Lung (tissue), 17 donors: ENCODE measurements at places on chromosomes 4 and X. TPM values are rescaled to one million over a fixed set of nuclear protein-coding genes. Genes with fewer than 3 reads are reported as not detected.

GRCh38 chrX:135984256-135984655 lies 979 bp upstream of the SLC9A6 start:
- no peaks in the 10 kb centered on the region for H3K36me3 ChIP-seq
- no peaks in the 10 kb centered on the region for H3K4me1 ChIP-seq
- no peaks in the 10 kb centered on the region for H3K27me3 ChIP-seq
- H3K4me3 ChIP-seq = no peak overlapping the region
- H3K27ac ChIP-seq = no peak overlapping the region
- no peak for DNase-seq

GRCh38 chrX:53071604-53072417 lies 10.4 kb upstream of the TSPYL2 start:
- no peak overlapping the region for H3K4me3 ChIP-seq
- DNase-seq = peak; percentile 73
- H3K36me3 ChIP-seq = no peaks in the 10 kb centered on the region
- no peak overlapping the region for H3K27ac ChIP-seq
- peaks cover 14% of the 10 kb centered on the region for H3K27me3 ChIP-seq
- H3K4me1 ChIP-seq = no peaks in the 10 kb centered on the region

DNA sequence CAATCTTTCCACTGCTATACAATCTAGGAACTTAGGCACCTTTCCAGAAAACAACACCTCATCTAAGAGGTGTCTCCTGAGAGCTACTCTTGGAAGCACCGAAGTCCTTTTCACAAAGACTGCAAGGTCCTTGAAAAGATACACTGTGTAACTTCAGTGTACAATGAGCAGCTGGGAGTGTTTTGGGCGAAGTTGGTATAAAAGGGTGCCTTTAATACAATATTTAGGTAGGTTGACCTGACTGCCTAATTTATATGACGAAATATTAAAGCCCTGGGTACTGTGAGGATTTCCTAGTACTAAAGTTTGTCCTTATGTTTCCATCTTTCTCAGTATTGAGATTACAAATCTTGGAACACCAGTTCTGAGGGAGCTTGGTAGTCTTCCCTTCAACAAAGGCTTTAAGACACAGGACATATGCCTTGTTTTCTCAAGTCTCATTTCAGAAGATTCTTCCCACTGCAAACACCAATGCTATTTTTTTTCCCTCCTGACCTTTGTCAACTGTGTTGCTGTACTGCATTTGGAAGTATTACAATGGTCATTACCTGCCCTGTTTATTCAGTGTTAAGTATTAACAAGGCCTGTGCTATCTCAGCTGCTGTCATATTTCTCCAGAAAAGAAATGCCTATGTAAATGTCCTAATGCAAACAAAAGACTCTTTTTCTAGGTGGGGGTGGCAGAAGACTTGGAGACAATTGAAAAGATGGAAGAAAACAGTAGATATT lies 134.2 kb downstream of the MAML3 start:
- no peak overlapping the region for H3K4me3 ChIP-seq
- DNase-seq = peak; percentile 21

GRCh38 chr4:98745366-98745765 lies 87.0 kb upstream of the TSPAN5 start:
- no peaks in the 10 kb centered on the region for H3K36me3 ChIP-seq
- H3K4me3 ChIP-seq = no peak overlapping the region
- H3K27ac ChIP-seq = no peak overlapping the region
- no peaks in the 10 kb centered on the region for H3K27me3 ChIP-seq
- peaks cover 3% of the 10 kb centered on the region for H3K4me1 ChIP-seq
- DNase-seq = no peak

DNA sequence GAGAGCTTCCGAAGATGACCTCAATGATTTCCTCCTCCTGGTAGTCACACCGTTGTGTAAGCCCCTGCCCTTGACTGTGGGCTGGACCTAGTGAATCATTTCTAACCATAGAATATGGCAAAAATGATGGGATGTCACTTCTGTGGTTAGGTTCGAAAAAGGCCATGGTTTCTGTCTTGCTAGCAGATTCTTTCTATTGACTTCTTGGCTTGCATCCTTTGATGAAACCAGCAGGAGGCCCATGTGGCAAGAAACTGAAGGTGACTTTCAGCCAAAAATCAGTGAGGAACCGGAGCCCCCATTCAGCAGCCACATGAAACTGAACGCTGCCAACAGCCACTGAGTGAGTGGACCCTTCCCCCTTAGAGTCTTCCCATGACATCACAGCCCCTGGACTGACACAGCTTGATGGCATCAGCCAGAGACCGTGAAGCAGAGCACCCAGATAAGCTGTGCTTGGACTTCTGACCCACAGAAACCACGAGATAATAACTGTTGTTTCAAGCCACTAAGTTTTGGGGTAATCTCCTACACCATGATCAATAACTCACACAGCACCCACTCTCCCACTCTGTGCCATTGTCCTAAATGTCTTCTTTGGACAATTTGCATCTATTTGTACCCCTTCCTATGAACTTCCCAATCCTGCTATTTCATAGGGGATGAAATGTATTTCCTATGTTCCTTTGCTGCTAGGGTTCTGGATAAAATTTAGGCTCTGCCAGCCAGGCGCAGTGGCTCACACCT lies 148.0 kb upstream of the STX18 start:
- H3K36me3 ChIP-seq = no peaks in the 10 kb centered on the region
- no peak overlapping the region for H3K4me3 ChIP-seq
- no peak for DNase-seq
- no peaks in the 10 kb centered on the region for H3K27me3 ChIP-seq

DNA sequence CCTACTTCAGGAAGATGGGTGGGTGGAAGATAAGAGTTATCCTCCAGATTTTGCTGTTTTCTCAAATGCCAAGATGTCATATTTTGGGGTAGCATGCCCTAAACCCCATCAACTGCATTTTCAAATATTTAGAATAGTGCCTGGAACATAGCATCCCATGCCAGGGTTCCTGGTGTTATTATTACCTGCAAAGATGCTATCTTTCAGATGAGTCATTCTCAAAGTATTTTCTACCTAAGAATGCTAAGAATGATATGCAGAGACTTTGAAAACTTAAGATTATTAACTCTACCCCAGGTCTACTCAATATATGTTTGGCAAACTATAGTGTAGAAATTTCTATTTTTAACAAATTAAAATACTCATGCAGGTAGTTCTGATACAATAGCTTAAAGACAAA lies 934.3 kb upstream of the SLIT2 start:
- H3K36me3 ChIP-seq = no peaks in the 10 kb centered on the region
- no peaks in the 10 kb centered on the region for H3K4me1 ChIP-seq
- no peaks in the 10 kb centered on the region for H3K27me3 ChIP-seq
- H3K27ac ChIP-seq = no peak overlapping the region
- H3K4me3 ChIP-seq = no peak overlapping the region

DNA sequence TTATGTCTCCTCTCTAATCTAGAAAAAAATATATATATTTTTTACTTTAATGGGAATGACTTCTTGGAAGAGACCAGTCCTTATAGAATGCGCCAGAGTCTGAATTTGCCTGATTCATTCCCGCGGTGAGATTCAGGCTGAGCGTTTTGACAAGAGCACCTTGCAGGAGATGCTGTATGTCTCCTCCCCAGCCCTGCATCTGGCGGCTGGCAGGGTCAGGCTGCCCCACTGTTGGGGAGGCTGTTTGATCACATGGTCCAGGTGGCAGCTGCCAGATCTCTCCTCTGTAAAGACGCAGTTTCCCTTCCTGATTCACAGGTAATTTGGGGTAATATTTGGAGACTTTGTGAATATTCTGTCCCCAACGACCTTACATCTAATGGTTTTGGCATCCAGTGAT lies 9.7 kb downstream of the PDZD4 start:
- DNase-seq = no peak
- H3K4me3 ChIP-seq = no peak overlapping the region
- H3K27me3 ChIP-seq = no peaks in the 10 kb centered on the region
- no peaks in the 10 kb centered on the region for H3K4me1 ChIP-seq
- no peaks in the 10 kb centered on the region for H3K36me3 ChIP-seq

DNA sequence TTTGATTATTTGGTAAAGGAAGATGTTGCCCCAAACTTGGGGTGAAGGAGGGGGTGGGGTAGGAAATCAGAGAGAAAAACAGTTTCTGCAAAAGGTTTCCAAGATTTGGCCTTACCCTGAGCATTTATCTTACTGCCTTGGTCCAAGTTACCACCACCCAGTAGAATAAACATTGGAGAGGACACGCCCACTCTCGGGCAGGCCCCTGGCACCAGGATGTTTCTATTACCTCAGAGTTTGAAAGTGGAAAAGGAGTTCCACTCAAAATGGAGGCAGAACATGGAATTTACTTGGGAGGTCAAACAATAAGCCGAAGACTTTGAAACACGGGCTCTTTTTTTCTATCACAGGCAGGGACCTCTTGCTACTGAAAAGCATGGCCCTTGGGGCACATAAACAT lies 113.7 kb downstream of the CHRNA9 start:
- no peak for DNase-seq
- H3K27me3 ChIP-seq = no peaks in the 10 kb centered on the region
- no peaks in the 10 kb centered on the region for H3K36me3 ChIP-seq
- H3K4me1 ChIP-seq = peaks cover 12% of the 10 kb centered on the region
- H3K27ac ChIP-seq = no peak overlapping the region

DNA sequence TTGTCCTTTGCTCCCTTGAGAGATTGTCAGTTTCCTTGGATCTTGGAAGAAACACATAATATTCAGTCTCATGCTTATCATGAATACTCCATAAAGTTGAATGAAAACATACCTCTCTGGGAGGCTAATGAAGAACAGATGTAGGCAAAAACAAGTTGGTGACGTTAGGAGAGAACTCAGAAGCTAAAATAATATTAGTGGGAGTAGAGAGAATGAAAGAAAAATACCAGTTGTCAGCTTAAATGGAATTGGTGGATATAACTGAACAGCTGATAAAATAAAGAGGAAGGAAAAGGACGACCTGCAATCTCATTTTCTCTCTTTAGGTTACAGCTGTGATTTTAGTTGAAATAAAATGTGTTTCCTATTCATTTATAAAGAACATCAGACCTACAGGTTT lies 124.8 kb downstream of the SNCA start:
- H3K36me3 ChIP-seq = no peaks in the 10 kb centered on the region
- no peak overlapping the region for H3K27ac ChIP-seq
- H3K27me3 ChIP-seq = no peaks in the 10 kb centered on the region
- DNase-seq = no peak

DNA sequence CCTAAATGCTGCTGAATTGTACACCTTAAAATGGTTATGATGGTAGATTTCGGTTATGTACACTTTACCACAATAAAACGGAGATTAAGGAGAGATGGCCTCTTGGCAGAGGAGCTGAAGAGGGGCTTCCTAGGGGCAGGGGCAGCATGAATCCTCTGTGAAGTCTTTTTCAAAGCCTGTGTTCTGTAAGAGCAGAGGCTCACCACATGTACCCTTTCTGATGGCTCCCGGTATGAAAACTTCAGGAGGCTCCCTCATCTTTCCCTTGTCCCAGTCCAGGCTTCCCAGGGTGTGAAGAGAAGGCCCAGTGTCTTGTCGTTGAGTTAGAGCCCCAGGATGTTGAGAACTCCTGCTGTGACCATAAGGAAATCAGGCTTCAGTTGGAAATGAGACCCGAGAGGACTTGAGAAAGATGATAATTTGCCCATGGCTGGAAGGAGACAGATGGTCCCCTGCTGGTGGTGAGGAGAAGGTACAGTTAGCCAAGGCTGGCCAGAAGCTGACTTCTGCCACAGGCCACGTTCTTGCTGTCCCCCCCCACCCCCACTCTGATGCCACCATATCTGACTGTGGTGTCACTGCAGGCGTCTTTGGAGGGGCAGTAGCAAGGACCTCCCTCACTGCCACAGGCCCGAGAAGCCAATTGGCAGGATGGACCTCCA lies 31.8 kb upstream of the MTM1 start:
- H3K36me3 ChIP-seq = no peaks in the 10 kb centered on the region
- no peak for DNase-seq
- H3K27me3 ChIP-seq = no peaks in the 10 kb centered on the region
- H3K4me3 ChIP-seq = no peak overlapping the region
- H3K27ac ChIP-seq = no peak overlapping the region

DNA sequence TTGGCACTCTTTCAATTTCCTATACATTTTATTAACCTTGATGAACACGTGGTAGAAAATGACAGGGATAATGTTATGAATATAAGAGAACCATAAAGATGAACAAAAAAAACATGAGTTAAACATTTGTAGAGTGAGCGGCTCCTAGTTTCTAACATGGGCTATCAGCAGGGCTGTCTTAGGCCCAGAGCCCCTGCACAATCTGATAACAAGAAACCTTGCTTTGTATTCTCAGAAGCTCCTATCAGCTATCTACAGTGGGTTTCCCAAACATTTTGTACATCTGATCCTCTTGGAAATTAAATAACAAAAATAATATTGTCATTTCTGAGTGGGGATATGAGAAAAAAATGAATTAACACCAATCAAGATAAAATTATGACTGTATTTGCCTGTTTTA lies 10.6 kb upstream of the RBPJ start:
- H3K27ac ChIP-seq = no peak overlapping the region
- no peak overlapping the region for H3K4me3 ChIP-seq
- H3K36me3 ChIP-seq = no peaks in the 10 kb centered on the region
- H3K27me3 ChIP-seq = no peaks in the 10 kb centered on the region
- no peaks in the 10 kb centered on the region for H3K4me1 ChIP-seq

DNA sequence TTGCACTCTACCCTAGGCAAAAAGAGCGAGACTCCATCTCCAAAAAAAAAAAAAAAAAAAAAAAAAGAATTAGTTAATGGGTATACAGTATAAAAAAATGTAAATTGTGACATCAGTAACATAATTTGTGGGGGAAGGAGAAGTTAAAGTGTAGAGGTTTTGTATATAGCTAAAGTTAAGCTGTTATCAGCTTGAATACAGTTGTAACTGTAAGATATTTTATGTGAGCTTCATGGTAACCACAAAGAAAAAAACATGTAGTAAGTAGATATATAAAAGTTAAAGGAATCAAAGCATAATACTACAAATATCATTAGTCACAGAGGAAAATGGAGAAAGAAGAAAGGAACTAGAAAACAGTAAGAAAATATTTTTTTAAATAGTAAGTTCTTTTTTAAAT lies 53.2 kb upstream of the EPGN start:
- DNase-seq = no peak
- H3K4me3 ChIP-seq = no peak overlapping the region
- no peak overlapping the region for H3K27ac ChIP-seq
- no peaks in the 10 kb centered on the region for H3K27me3 ChIP-seq
- no peaks in the 10 kb centered on the region for H3K36me3 ChIP-seq

- H3K4me1 ChIP-seq = peaks cover 13% of the 10 kb centered on the region
- peak overlapping the region; percentile 34 for H3K27ac ChIP-seq
- no peaks in the 10 kb centered on the region for H3K27me3 ChIP-seq
- peak overlapping the region; percentile 62 for H3K4me3 ChIP-seq
Measured at GRCh38 chr4:143558823-143559756, 45.6 kb downstream of the SMARCA5 start.

DNA sequence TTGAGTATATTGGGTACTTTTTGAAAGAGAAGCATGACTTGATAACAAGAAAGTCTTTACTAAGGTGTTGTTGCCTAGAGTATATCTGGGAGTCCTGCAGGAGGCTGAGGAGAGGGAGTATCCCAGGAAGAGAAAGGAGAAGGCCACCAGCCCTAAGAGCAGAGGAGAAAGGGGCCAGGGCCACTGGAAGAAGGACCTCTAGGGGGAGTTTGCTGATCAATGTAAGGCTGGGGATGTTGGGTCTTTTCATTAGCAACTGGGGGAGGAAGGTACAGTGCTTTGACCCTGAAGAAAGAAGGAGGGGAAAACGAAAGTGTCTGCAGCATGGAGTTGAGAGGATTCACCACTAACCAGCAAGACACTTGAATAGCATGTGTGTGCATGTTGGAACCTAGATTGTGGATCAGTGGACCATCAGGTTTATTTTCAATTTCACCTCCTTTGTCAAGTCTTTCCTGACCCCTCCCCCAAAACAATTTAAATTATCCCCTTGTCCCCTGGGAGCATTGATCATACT lies 4.5 kb downstream of the SMIM9 start:
- H3K4me3 ChIP-seq = no peak overlapping the region
- no peaks in the 10 kb centered on the region for H3K36me3 ChIP-seq
- DNase-seq = no peak

METAP1 gene
- 38.4 TPM for total RNA-seq

FHDC1 gene
- 27.2 TPM for total RNA-seq

FATE1 gene
- total RNA-seq = not detected

TKTL1 gene
- total RNA-seq = 1.5 TPM

ENPP6 gene
- 0.11 TPM for total RNA-seq

NXF2 gene
- total RNA-seq = not detected
